Osteoblast (primary cell): ENCODE measurements at places on chromosomes 11 and 22.
A peak's percentile ranks its signal among the peaks of the same experiment; 100 is the strongest.

GRCh38 chr22:44728761-44729324, 23.5 kb upstream of the ARHGAP8 start:
- DNase-seq: peak; percentile 72

DNA sequence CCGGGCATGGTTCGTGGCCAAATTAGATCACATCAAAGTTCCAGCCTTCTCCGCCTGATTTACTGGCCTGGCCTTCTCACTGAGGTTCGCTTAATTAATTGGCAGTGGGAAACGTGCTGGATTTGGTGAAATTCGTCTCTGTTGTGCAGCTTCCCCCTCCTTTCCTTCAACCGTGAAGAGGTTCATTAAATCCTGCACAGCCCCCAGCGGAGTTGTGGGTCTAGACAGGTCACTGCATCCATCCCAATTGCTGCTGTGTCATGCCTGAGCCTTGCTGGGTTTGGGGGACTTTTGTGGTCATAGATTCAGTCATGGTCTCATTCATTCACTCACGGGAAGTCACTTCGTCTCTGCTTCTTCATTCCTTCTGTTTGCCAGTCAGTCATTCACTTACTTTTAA, 90.0 kb downstream of the INSC start:
- no peak for DNase-seq

DNA sequence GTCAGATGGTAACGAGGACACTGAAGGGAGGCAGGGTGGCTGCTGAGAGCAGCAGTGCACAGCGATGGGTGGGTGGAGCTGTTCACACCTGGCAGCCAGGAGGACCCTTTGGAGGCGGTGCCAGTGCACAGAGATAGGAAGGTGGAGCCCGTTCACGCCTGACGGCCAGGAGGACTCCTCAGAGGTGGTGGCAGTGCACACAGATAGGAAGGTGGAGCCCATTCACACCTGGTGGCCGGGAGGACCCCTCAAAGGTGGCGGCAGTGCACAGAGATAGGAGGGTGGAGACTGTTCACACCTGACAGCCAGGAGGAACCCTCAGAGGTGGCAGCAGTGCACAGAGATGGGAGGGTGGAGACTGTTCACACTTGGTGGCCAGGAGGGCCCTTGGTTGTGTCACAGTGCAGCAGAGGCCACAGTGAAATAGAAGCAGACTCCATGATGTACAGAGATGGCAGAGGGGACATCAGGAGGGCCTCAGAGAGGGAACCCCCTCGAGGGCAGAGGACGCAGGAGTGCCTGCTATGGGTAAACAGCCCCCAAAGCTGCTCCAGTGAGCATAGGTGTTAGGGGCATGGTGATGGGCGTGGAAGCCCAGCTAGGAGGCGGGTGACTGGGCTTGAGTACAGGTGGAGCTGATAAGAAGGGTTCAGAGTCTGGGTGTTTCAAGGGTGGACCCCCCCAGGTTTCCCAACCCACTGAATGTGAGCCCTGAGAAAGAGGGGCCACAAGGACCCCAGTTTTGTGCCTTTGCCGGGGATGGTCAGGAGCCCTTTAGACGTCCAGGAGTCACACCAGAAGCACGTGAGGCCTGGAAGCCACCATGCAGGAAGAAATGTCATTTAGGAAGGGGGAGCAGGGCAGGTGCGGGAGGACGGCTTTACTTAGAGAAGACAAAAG, 566.7 kb downstream of the BRD1 start:
- DNase-seq: no peak

- no peak for DNase-seq
These were observed 593.2 kb downstream of the BRD1 start for GRCh38 chr22:49234459-49234858.
